B cell (primary cell): ENCODE measurements at places on chromosomes 12 and 14.
A peak's percentile ranks its signal among the peaks of the same experiment; 100 is the strongest.

GRCh38 chr12:120960657-120961056 is 17.7 kb upstream of the HNF1A start:
- no peak for DNase-seq

DNA sequence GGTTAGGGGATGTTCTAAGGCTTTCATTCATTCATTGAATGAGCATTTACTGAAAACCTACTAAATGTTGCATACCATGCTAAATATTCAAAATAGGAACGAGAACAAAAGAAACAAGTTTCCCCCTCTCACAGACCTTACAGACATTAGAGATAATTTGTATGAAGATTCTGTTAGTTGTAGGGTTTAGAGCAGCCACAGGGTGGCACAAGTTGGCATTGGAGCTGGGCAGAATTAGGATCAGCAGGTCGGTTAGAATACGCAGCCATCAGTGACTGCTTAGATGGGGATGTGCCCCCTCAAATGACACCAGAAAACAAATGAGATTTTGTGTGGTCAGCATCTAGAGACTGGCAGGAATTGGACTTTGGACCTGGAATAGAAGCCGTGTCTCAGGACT is 166.3 kb upstream of the DAAM1 start:
- no peak for DNase-seq

DNA sequence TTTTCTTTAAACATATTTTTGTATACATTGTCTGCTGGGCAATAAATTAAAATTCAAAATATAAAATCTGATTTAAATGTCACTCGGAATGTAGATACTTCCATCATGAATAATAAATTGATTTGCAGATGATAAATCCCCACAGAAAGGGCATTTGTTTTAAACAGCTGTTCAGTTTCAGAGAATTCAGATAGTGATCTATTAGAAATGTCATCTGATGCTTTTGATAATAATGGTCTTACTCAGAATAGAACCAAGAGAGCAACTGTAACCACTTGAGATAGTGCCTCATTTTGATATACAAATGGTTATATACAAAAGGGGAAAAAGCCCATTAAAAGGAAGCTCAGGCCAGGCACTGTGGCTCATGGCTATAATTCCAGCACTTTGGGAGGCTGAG is 43.4 kb downstream of the CDK17 start:
- no peak for DNase-seq

- DNase-seq, result no peak
These were observed 49.8 kb downstream of the RIN3 start for GRCh38 chr14:92563359-92563758.

DNA sequence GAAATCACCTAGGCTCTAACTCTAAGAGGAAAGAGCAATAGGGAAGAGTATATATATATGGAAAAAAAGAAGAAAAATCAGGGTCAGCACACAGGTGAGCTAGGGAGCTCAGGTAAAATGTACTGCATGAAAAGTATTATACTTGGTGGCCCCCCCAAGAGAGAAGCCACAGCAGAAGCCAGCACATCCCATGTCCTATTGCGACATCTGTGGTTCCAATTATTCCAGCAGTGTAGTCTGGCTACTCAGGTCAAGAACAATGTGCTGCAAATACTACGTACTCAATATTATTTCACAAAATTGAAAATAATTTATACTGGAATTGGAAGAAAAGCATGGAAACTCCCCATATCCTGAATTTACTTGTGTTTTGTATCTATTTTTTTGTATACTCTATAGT is 85.5 kb downstream of the CEP83 start:
- DNase-seq, result no peak

DNA sequence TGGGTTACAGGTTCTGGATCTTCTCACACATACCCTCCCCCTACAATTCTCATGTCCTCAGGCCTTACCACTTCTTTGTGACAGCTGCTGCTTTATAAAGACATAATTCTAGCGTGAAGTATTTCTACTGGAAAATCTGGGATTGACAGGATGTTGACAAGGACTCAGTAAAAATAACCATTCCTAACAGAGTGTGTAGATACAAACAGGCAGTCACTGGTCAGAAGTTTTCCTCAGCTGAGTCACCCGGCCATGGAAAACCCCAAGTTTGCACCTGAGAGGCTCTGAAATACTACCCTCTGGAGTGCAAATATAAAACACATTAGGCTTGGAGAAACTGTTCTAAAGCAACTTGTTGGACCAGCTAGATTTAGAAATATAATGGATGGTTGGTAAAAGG is 54.4 kb downstream of the SPPL3 start:
- DNase-seq, result no peak

- DNase-seq, result no peak
These were observed 88.3 kb downstream of the KIF26A start for GRCh38 chr14:104226421-104227383.

- DNase-seq, result no peak
These were observed 82.7 kb upstream of the KITLG start for GRCh38 chr12:88662961-88663360.

DNA sequence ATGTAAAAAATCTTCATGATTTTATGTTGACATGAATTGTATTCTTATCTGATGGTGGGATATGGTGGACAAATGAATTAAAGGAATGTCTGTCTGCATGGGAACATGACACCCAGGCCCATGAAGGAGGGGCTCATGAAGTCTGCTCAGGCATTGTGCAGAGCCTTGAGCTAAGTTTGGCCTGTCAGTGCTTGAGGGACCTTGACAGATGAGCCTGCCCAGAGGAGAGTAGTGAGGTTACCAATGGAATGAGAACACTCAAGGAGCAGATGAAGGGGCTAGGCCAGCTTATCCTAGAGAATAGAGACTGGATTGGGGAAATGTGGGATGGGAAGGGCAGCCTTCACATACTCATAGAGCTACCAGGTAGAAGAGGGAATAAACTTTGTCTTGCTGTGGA is 68.8 kb downstream of the TMX1 start:
- DNase-seq, result no peak

DNA sequence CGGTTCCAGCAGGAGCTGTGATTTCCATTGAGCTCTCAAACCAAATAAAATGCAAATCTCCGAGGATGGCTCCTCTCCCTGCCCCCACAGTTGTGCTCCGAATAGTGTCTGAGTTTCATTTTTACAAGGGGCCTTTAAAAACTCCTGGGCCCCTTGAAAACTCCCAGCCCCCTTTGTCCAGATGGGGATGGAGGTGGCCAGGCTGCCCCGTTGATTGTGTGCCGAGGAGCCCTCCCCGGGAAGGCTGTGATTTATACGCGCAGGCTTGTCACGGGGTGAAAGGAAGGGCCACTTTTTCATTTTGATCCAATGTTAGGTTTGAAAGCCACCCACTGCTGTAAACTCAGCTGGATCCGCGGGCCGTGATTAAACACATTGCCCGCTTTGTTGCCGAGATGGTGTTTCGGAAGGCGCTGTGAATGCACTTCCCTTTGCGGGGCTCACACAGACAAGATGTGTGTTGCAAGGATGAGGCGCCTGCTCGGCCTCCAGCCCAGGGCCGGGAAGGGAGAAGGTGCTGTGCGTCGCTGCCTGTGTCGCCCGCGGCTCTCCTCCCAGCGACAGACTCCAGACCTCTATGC is 98.8 kb downstream of the TMEM132C start:
- DNase-seq, result no peak

DNA sequence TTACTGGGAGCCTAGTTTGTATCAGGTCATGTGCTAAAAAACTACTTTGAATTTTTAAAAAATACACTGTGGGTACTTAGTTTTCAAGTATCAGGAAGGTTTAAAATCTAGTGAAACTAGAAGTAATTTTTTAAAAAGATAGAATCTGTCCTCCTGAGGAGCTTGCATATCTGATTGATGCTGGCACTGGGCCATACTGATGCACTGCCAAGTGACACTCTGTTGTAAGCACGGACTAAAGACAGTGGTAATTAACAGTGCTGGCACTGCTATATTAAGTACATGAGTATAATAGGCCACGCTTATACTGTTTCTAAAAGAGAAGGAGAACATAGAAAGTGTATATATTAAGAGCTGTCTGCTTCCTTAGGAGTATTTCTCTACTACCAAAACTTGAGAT is 10.0 kb upstream of the TBC1D30 start:
- DNase-seq, result no peak

DNA sequence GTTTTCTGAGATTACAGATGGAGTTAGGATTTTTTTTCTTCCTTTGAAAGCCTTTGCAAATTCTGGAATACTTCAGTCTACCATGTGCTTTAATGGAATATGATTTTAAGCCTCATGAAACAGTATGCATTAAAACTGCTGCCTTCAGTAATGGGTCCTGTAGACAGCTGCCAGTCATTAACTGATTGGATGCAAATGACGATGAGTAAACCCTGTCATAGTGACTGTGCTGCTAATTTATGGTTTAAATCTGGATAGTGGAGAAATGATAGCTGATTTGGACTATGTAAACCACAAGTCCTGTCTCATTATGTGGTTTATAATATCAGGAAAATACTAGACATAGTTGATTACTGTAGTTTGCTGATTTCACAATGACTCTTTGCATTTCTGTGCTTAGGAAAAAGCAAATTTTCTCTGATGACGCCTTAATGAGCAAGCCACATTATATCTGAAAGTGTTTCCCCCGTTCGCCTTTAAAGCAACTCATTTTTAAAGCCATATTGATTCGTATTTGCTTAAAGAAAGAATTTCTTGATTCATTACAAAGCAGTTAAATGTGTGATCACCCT is 217.6 kb downstream of the TMTC2 start:
- no peak for DNase-seq

DNA sequence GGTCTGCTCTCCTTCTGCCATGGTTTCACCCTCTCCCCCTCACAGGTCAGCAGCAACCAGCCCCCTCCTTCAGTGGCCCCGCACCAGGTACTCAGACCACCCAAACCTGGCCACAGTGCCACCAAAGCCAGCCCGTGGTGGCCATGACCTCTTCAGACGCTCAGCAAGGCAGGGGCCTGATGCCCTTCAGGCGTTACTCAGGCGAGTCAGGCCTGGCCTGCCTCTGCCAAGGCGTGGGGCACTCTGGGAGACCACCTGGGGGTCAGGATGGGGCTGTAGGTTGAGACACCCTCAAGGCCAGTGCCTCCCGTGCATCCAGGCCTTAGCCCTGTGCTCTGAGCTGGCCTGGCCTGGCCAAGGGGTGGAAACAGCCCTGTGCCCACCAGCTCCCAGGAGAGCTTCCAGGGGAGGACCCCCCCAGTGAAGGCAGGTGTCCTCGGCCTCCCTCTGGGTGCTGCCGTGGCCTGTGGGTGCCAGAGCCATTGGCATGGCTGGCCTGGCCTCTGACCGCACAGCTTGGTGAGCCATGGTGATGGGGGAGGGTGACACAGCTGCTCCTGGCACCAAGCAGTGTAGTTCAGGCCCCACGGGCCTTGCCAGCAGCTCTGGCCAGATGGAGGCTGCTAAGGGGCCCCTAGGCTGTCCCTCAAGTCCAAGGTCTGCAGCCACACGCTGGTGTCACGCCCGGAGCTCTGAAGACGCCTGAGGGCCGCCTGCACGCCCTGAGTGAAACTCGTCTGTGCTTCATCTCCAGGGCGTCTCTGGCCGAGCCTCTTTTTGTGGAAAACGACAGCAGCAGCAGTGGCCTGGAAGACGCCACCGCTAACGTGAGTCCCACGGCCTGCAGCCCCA is 15.1 kb downstream of the XRCC3 start:
- peak; percentile 18 for DNase-seq
